ENCODE measurements at places on chromosomes 1 and 21.

GRCh38 chr21:33751533-33751932, 109.2 kb downstream of the ITSN1 start:
- no peak for DNase-seq

DNA sequence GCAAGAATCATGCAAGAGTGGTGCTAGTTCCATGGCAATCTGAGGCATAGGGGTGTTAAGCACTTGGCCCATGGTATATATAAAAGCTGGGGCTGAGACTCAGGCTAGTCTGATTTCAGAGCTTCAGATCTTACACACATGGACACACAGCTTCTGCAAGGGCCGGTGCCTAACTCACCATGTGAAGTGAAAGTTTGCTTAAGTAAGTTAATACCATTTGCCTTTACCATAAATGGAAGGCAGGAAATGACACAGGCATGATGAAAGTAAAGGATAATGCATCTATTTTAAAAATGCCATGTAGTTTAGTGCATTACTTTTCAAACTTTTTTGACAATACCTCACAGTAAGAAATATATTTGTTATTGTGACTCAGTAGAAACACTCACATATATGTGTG, 122.6 kb downstream of the KCNJ6 start:
- DNase-seq: peak; percentile 81

GRCh38 chr1:23561076-23561812, 1.9 kb upstream of the ID3 start:
- no peak for DNase-seq

DNA sequence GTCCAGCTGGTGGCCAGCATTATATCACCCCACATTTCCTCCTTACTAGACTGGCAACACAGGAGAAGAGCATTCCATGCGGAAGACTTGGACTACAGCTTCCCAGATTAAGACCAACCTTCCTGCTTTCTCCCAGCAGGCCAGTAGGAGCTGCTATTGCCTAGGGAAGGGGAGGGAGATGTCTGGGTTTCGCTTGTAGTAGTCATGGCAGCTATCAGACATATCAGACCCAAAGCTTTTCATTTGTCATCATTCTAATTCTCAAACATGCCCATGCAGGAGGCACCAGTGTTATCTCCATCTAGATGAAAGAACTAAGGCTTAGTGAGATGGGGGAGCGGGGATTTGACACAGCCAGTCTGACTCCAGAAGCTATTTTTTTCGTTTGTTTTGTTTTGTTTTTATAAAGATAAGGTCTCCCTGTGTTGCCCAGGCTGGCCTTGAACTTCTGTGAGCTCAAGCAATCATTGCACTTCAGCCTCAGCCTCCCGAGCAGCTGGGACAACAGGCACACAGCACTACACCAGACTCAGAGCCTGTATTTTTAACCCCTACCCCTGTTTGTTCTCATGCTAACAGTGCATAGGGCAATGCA, 4.5 kb downstream of the PLA2G2A start:
- DNase-seq: peak; percentile 46

GRCh38 chr1:3775490-3776230, 3.1 kb downstream of the SMIM1 start:
- DNase-seq: peak; percentile 45

GRCh38 chr1:99384021-99384420, 119.7 kb downstream of the PLPPR4 start:
- DNase-seq: no peak

DNA sequence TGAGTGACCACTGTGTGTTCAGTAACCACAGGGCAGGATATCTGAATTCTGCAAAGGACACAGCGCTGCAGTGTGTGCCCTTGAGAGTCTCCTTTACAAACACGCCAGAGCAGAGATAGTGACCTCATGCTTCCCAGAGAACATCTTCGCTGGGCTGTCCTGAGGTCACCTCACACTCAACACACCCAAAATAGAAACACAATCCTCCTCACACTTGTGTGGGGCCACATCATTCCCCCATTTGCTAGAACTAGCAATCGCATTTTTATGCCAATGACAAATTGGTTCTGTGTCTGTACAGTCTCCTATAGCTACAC, 140.1 kb upstream of the NRIP1 start:
- DNase-seq: no peak

DNA sequence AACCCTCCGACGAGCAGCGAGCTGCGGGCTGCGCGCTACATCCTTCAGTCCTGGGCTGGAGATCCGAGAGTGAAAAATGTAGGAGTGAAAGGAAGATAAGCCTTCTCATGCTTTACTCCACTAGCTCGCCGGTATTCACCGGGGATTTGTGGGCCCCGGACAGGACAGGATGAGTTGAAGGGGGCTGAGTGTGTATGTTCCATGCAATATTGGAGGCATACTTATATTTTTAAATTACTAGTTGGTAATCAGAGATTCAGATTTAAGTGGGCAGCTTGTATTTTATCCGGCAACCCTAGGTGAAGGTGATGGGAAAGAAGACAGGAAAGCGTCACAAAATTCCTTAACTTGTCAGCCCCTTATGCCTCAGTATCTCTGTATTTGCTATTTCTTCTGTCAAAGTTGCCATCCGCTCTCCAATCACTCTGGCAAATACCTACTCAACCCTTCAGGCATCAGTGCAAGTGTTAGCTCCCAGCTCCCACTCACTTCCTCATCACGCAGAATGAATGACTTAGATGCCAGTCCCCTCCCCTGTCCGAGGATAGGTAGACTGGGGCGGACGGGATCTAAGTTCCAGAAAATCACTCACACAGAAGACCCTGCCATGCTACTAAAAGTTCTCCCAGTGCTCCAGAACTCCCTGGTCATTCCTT, 503 bp upstream of the PIGM start:
- no peak for DNase-seq

GRCh38 chr1:66723985-66724384, 28.3 kb upstream of the DYNLT5 start:
- peak; percentile 56 for DNase-seq

DNA sequence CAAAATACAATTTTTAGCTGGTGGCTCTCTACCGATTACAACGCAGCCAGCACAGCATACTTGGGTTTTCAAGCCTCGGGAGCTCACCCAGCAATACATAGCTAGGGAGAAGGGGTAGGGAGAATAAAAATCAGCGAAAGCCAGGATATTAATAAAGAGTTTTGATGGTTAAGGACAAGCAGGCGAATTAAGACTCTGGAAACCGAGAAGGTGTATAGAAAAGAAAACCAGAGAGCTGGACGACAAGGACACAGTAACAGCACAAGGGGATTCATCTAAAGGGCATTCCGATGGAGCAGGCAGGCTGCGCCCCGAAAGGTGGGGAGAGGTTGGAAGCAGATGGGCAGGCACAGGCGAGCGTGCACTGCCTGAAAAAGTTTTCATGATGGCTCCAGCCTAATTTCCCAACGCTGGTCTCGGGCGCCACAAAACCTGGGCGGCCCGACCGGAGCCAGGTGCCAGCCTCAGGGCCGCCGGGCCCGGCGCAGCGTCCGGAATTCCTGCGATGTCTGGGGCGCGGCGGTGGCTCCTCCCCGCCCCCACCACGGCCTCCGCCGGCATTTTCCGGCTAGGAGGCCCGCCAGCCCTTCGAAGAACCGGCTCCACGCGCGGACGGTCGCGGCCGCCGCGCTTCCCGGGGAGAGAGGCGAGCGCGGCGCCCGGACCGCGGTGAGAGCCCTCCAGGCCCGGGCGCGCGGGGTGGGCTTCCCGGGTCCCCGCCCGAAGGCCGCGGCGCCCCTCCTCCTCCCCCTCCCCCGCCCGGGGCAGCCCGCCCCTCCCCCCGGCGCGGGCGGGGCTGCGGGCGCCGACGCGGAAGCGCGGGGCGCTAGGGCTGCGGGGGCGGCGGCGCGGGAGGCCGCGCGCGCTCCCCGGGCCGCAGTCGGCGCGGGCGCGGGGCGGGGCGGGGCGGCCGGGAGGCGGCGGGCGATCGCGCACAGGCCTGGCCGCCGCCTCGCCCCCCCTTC, 774 bp upstream of the DYRK1A start:
- DNase-seq: peak; percentile 66

GRCh38 chr21:15211491-15212133, 146.8 kb upstream of the NRIP1 start:
- DNase-seq: no peak

- DNase-seq: peak; percentile 47
Measured at GRCh38 chr1:220873868-220874655, 5.2 kb upstream of the HLX start.

DNA sequence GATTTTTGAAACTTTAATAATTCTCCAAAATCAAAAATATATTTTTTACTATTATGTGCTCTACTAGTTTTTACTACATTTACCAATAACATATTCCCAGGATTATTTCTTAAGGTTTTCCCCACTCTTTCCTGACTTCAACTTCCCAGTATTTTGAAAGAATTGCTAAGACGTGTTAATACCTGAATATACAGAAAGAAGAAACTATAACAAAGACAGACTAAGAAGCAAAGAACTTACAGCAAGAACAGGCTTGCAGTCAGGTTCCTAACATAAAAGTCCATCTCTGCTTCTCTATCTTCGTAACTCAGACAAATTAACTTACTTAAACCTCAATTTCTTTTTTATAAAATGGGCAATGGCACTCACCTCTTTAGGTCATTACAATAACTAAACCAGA, 63.2 kb downstream of the SRSF11 start:
- no peak for DNase-seq

- DNase-seq: no peak
Measured at GRCh38 chr1:156807627-156808026, 9.0 kb downstream of the SH2D2A start.

GRCh38 chr1:212190169-212190568, 95.0 kb upstream of the PPP2R5A start:
- no peak for DNase-seq

DNA sequence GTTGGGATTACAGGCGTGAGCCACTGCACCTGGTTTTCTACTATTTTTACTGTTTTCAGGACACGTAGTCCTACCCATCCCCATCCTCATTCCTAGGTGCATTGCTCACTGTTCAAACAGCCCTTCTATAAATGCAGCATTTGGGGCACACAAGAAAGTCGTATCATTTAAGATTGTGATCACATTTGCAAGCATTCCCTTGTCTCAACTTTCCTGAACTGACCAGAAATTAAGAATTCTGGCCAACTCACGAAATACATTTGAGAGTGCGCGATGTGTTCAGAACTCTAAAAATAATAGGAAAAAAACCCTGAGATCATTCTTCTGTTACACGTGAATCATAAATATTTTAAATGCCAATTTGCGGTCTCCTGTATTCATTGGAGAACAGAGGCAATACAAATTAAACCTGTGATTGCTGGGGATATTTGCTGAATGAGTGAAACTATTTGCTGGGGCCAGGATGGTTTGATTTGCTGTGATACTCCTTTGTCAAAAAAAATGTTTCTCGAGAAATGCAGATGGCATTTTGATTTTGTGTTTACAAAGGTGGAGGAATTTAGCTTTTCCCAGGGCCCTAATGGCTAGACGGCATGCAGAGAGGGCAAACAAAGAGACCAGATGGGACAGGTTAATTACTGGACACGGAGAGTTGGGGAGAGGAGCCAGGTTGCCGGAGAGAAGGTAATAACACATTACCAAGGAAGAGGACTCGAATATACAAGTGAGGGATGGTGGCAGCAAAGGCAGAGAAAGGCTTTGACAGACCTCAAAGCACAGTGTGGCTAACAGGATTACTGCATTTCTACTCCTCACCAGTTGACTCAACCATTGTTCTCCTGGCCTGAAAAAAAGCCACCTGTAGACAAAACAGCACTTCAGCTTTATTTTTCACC, 38.4 kb downstream of the STPG1 start:
- no peak for DNase-seq

GRCh38 chr1:206734499-206735142, 36.0 kb upstream of the IL19 start:
- DNase-seq: no peak

DNA sequence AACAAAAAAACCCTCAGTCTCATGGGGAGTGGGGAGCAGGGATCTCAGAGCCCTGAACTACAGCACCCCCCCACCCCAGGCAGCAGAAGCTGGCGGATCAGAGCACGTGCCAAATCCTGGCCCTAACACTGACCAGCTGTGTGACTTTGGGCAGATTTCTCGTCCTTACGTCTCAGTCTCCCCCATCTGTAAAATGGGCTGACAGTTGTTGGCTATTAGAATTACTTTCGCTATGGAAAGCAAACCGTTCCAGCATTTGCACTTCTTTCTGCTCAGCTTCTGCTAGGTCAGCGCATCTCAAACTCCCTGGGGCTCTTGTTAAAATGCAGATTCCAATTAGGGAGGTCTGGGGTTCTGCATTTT, 15.5 kb downstream of the TNFRSF8 start:
- DNase-seq: no peak

GRCh38 chr1:209101106-209101505, 482.4 kb upstream of the CAMK1G start:
- DNase-seq: no peak

GRCh38 chr1:157618190-157618589, 20.3 kb upstream of the FCRL4 start:
- DNase-seq: no peak

- DNase-seq: no peak
Measured at GRCh38 chr1:64499011-64499410, 29.1 kb downstream of the CACHD1 start.

GRCh38 chr1:160724465-160725242, 13.0 kb upstream of the CD48 start:
- DNase-seq: no peak

GRCh38 chr1:171663036-171663853, 10.8 kb upstream of the MYOC start:
- DNase-seq: no peak

DNA sequence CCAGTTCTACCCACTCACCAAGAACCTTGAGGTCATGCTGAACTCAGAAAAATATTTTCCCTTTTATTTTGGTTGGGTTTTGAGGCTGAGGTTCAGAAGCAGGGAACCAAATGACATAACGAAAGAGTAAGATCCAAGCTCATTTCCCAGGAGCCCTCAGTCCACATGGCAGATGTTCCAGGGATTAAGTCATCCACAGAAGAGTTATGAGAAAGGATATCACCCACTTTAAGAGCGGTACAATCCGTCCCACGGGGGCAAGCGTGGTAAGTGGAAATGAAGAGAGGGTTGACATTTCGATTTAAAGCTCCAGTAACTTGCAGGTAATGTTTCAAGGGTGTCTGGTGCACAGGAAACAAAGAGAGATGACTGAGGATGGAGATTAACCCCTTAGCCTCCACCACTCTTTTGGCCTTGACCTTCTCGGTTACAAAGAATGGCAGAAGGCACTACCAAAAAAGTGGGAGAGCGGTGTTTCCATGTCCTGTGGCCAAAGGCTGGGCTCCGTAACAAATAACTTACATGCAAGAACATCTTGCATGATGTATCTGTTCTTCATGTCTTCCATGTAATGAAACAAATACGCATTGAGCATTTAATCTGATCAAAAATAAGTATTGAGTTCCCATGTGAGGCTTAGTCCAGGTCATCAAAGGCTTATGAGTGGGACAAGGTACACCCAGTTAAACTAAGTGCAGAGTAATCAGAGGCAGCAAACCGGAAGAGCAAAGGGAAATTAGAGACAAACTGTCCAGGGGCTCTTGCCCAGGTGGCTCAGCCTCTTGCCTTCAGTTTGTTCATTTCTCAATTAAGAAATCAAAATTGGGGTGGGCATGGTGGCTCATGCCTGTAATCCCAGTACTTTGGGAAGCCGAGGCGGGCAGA, 241.4 kb downstream of the TOMM20 start:
- peak; percentile 73 for DNase-seq

Measured in fibroblast of skin of back (primary cell).